NCI-H1048 (cell line): ENCODE measurements at places on chromosomes 6 and 20.

GRCh38 chr6:38350942-38351341, 288.8 kb downstream of the BTBD9 start:
- no peak for DNase-seq

- no peak for DNase-seq
These were observed 47.5 kb downstream of the PHF3 start for GRCh38 chr6:63683071-63683603.

DNA sequence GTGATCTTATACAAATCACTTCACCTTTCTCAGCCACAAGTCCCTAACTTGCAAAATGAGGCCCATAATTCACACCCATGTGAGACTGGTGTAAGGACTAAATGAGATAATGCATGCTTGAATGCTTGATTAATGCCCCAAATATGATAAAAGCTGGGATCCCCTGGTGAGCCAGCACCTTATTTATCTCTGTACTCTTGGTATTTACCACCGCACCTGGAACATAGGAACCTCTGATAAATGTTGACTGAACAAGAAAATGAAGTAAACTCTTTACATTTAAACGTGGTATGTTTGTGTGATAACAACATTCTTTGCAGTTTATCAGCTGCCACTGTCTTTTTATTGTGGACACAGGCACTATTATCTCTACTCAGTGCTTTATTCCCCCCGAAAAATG, 2.5 kb upstream of the APOBEC2 start:
- no peak for DNase-seq

DNA sequence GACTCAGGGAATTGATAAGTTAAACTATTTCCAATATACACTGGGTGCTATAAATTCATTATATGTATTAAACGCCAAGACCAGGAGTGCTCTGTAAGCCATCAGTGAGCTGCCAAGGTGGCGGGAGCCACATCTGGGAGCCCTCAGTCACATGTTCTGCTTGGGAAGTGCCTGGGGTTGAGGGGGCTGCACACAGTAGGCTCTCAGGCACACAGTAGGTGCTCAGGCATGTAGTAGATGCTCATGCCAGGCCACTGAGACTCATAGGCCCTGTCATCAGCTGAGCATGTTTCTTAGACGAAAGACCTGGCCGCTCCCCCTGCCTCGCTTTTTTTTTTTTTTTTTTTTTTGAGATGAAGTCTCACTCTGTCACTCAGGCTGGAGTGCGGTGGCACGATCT, 83.3 kb upstream of the BHLHE23 start:
- DNase-seq, result no peak

DNA sequence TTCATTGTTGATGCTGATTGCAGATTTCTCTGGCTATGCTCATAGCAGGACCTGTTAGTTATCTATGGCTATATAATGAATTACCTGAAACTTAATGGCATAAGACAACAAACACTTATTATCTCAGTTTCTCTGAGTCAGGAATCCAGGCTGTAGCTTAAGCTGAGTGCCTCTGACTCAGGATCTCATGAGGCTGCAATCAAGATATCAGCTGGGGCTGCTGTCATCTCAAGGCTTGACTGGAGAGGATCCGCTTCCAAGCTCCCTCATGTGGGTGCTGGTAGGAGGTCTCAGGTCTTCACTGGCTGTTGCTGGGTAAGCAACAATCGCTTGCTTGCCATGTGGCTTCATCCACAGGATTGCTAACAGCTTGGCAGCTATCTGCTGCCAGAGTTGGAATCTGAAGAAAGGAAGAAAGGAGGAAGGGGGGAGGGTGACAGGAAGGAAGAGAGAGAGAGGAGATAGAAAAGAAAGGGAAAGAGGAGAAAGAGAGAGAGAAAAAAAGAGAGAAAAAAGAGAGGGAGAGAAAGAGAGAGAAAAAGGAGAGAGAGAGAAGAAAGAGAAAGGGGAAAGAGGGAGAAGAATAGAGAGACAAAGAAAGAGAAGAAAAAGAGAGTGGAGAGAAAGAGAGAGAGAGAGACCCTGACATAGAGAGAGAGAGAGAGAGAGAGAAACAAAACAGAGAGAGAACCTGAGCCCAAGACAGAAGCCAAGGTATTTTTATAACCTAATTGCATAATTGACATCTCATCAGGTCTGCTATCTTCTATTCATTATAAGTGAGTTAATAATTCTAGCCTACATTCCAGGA, 579.0 kb upstream of the BTBD3 start:
- DNase-seq, result no peak

DNA sequence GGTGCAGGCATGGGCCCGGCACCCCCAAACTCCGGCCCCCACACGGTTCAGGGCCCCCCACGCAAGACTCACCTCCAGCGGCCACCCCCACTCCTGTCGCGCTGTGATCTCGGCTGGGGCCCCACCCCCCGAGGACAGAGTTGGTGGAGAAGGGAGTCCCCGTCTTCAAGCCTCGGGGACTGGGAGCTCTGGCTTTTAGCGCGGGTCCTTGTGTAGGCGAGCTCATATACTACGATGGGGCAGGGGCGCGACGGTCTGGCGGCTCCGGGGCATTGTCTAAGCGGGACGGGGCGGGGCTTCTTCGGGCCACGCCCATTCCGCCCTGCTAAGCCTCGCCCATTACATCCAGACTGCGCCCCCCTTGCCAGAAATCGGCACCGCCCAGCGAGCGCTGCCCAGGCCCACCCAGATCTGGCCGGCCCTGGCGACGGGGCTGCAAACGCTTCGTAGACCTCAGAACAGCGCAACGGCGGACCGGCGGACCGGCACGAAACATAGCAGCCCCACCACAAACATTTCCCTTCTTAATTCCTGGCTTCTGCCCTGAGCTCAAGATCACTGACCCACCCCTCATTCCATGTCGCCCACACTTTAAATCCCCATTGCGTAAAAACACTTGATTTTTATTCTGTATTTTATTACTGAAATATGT, 1.0 kb upstream of the DDAH2 start:
- peak; percentile 68 for DNase-seq

DNA sequence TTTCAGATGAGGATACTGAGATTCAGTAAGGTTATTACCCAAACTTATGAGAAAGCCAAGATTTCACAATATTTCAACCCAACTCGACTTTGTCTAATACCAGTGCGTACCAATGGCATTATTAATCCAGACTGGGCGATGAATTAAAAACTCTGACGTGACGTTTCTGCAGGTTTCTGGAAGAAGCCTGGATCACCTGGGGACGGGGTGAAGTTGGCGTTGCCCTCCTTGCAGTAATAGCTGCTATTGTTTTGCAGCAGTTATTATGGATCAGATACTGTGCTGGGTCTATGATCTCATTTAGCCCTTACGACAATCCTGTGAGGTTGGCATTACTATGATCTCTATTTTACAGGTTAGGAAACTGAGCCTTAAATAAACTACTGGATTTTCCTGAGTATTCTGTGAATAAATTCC, 569 bp upstream of the CDC5L start:
- DNase-seq, result no peak

DNA sequence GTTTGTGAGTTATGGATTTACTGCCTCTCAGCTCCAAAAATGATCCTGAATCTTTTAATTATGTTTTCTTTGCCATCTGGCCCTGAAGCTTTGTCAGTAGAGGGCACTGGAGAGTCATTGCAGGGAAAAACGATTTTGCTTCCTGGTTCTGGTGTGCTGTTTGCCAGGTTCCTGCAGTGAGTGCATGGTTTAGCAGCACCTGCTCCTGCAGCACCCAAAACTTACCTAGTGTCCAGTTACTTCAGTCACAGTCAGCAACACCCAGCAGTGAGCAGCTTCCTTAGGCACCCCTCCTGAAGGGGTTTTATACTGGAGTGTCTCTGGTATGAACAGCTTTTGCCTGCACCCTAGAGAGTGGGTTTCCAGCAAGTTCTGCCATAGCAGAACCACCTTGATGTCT, 6.0 kb upstream of the TRIM26 start:
- DNase-seq, result no peak

DNA sequence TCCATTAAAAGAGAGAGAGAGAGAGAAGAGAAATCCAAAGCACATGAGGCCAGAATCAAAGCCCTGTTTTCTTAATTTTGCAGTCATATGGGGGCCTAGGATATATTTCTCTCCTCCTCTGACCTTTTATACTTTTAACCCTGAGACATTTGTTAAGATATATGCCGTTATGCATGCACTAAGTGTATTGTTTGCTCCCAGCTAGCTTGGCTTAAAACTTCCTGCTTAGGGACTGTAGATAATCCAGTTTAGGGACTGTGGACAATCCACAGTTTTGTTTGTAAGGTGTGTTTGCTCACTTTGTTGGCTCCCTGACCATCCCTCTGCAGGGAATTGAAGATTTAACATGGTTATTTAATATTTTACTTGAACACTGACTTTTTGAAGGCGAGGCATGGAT, 166.3 kb upstream of the TSHZ2 start:
- DNase-seq, result no peak

GRCh38 chr20:36399147-36399968, 93.2 kb downstream of the DLGAP4 start:
- DNase-seq, result no peak

- DNase-seq, result no peak
These were observed 30.6 kb downstream of the KCNG1 start for GRCh38 chr20:50992336-50992732.

DNA sequence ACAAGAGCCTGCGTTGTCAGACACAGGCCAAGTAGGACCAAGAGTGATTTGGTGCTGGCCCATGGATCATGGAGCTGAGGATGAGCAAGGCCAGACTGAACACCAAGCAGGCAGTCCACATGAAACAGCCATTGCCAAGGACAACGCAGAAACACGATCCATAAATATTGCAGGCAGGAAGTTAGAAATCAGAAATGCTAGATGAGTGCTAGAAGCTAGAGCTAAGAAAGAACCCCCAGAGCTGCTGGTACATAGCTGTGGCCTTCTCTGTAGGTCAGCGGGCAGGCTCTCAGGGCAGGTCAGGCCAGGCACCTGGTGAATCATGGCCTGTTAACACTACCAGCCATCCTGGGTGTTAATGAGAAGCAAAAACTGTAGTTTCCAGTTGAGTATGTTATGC, 119.7 kb downstream of the ALDH8A1 start:
- no peak for DNase-seq

DNA sequence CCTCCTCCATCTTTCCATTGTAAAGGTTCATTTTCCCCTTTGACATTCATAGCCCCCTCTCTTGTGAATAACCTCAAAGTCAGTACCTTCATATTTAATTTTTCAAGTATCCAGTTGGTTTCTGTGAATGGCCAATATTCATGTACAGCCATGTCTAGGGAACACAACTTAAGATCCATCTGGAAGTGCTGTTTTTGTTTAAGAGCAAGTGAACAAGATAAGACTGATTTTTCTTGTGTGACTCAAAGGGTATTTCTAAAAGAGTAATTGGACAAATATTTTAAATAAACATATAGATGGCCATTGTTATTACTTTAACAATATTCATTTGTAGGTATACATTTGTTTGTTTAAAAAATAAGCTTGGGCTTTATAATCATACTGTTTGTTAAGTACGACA, 92.9 kb downstream of the RTN4IP1 start:
- DNase-seq, result no peak

DNA sequence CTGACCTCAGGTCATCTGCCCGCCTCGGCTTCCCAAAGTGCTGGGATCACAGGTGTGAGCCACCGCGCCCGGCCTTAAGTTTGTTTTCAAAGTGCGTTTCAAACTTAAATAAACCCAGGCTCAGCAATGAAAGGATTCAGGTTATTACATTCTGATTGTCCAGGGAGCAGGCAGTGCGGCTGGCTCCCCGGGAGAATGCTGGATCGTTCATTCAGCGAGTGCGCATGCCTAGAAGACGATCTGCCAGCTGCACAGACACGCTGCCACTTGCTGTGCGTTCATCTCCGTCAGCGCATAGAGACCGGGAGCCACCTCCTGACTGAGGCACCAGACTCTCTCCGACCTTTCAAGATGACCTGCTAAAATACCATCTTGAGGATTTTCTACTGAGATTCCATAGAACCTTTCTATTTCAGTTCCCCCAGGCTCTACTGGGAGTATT, 163.9 kb upstream of the ZNF217 start:
- DNase-seq, result no peak

DNA sequence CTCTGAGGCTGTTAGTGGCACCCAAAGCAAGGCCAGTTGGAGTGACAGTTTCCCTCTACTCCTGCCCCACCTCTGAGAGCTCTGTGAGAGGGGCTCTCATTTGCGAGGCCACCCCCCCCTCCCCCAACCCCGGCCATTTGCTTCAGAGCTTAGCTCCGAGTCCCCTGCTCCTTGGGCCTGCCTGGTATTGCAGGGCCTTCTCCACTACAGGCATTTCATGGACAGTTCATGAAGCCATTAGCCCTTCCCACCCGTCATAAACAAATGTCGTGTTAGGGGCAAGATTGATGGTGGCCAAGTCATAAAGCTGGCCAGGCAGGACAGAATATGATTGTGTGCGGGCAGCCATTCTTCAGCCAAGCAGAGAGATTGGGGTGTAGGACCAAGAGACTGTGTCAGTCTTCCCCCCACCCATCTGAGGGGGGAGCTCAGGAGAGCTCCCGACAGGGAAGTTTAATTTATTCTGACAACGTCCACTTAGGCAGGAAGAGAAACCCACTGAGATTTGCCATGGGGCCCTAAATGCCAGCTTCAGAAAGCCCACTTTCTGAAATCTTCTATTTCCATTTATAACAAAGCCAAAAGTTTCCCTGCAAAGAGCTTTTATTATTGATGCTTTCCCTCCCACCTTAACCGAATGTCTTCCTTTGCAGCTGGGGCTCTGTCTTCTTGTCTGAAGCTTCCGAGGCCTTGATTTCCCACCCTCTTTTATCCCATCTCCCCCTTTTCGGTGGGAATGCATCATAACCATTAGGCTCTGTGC, 7.2 kb downstream of the FOXC1 start:
- no peak for DNase-seq

DNA sequence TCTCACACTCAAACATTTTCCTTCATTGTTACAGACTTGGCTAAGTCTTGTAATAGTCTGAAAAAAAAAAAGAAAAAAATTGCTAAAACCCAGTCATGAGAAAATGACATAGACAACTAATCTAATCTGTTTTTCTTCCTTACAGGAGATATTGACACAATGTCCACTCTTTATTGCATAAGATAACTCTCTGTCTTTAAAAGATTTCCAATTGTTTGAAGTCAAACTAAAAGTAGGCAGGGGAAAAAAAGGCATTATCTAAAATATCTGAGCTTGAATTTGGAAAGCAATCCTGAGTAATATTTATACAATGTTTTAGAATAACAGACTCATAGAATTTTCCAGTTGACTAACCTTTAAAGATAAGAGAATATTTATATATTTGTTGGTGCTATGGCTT, 233.0 kb upstream of the CEP162 start:
- no peak for DNase-seq

- DNase-seq, result no peak
These were observed at the start of gene ADGRG6 for GRCh38 chr6:142301651-142302391. ADGRG6 (plus strand) TSS chr6:142302007; CDS start chr6:142302330, 323 bp downstream.

GRCh38 chr6:21142741-21143140, 450.8 kb upstream of the SOX4 start:
- DNase-seq, result no peak
